Neural progenitor cell (in vitro differentiated cells): ENCODE measurements at places on chromosomes 3 and 15. TPM values are rescaled to one million over a fixed set of nuclear protein-coding genes. Genes with fewer than 3 reads are reported as not detected.
A peak's percentile ranks its signal among the peaks of the same experiment; 100 is the strongest.

Gene RYK
- total RNA-seq: 99.5 and 134 TPM in 2 replicates

Gene GOLGA8K
- not detected in 2 replicates for total RNA-seq

Gene RSL24D1
- total RNA-seq: 113 and 192 TPM in 2 replicates

Gene SLC24A5
- total RNA-seq: 0.65 TPM in 1 of 2 replicates, not detected in the other

Gene ISG20
- 0.56 and 0.65 TPM in 2 replicates for total RNA-seq

- no peak overlapping the region for H3K27ac ChIP-seq
- no peaks in the 10 kb centered on the region for H3K27me3 ChIP-seq
- DNase-seq: no peak
- no peaks in the 10 kb centered on the region for H3K4me1 ChIP-seq
Observed at GRCh38 chr3:72990701-72991395, 5.8 kb upstream of the PPP4R2 start.

- H3K27ac ChIP-seq: no peak overlapping the region
- no peak overlapping the region for H3K4me3 ChIP-seq
- H3K36me3 ChIP-seq: peaks cover 47% of the 10 kb centered on the region
- no peaks in the 10 kb centered on the region for H3K4me1 ChIP-seq
- H3K27me3 ChIP-seq: no peaks in the 10 kb centered on the region
Observed at GRCh38 chr15:89291934-89292438, 42.6 kb downstream of the POLG start.

DNA sequence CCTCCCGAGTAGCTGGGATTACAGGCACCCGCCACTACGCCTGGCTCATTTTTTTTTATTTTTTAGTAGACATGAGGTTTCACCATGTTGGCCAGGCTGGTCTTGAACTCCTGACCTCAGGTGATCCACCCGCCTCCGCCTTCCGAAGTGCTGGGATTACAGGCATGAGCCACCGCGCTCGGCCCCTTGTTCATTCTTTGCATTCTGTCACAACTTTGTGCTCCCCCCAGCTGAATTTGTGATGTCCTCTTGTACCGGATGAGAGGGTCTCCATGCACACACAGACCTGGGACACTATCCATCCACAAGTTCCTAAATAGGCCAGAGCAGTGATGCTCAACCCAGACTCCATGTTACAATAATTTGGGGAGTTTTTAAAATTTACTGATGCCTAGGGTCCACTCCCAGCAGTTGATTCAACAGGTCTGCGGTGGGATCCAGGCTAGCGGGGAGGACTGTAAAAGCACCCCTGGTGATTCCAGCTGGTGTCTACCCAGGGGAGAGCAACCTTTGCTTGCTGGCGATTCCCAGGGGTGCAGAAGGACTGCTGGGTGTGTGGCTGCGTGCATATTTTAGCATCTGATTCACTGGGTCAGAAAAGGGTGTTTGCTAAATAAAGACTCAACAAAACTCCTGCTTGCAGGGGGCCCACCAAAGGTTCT is 1.0 kb downstream of the RASSF1 start:
- peaks cover 25% of the 10 kb centered on the region for H3K4me1 ChIP-seq
- H3K27me3 ChIP-seq: peaks cover 69% of the 10 kb centered on the region
- H3K27ac ChIP-seq: no peak overlapping the region
- no peak overlapping the region for H3K4me3 ChIP-seq
- no peak for DNase-seq

- H3K36me3 ChIP-seq: no peaks in the 10 kb centered on the region
- H3K27ac ChIP-seq: no peak overlapping the region
- no peaks in the 10 kb centered on the region for H3K27me3 ChIP-seq
- peak; percentile 43 for DNase-seq
- peaks cover 4% of the 10 kb centered on the region for H3K4me1 ChIP-seq
Observed at GRCh38 chr3:16357186-16358121, 92.4 kb downstream of the OXNAD1 start.

- H3K36me3 ChIP-seq: no peaks in the 10 kb centered on the region
- DNase-seq: peak; percentile 35
- H3K4me3 ChIP-seq: no peak overlapping the region
- H3K27ac ChIP-seq: no peak overlapping the region
- H3K4me1 ChIP-seq: peaks cover 30% of the 10 kb centered on the region
- H3K27me3 ChIP-seq: peaks cover 59% of the 10 kb centered on the region
Observed at GRCh38 chr15:60374628-60375081, 23.1 kb downstream of the ANXA2 start.

- peaks cover 39% of the 10 kb centered on the region for H3K27me3 ChIP-seq
- no peaks in the 10 kb centered on the region for H3K36me3 ChIP-seq
- no peak overlapping the region for H3K4me3 ChIP-seq
- no peak overlapping the region for H3K27ac ChIP-seq
Observed at GRCh38 chr15:101049282-101049681, 130.1 kb downstream of the LRRK1 start.

DNA sequence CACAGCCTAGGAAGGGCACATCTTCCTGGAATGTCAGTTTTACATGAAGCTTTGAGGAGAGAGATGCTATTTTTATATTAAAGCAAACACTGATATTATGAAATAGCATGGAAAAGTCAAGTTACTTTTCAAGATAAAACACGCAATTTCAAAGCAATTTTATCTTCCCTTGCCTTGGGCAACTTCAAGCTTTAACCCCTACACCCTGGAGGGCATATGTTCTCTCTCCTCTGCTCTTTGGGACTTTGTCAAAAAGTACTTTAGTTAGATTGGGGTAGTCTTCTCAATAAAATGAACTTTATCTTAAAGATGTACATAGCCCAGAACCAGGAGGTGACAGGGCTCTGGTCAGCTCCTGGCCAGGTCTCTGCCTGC is 86.9 kb upstream of the PLXNA1 start:
- H3K27ac ChIP-seq: no peak overlapping the region
- no peak for DNase-seq
- no peak overlapping the region for H3K4me3 ChIP-seq
- H3K4me1 ChIP-seq: no peaks in the 10 kb centered on the region

DNA sequence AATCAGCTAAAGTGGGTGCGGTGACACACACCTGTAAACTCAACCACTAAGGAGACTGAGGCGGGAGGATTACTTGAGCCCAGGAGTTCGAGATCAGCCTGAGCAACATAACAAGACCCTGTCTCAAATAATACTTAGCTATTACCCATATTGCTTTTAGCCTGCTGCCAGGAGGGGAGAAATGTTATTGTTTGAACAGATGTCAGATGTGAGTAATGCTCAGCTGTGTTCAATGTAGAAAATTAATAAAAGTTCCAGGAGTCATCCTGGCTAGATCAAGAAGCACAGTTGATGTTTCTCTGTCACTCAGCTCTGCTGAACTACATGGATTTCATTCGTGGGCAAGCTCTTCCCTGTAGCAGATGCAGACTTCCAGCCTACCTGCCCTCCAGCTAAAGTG is 22.2 kb downstream of the LSM3 start:
- H3K36me3 ChIP-seq: no peaks in the 10 kb centered on the region
- no peak for DNase-seq
- no peaks in the 10 kb centered on the region for H3K4me1 ChIP-seq
- H3K27me3 ChIP-seq: no peaks in the 10 kb centered on the region
- no peak overlapping the region for H3K4me3 ChIP-seq
- no peak overlapping the region for H3K27ac ChIP-seq

GRCh38 chr3:129360171-129360611 is 68.2 kb downstream of the EFCAB12 start:
- peaks cover 25% of the 10 kb centered on the region for H3K4me1 ChIP-seq
- H3K27ac ChIP-seq: peak overlapping the region; percentile 25
- no peaks in the 10 kb centered on the region for H3K27me3 ChIP-seq
- H3K36me3 ChIP-seq: no peaks in the 10 kb centered on the region
- no peak overlapping the region for H3K4me3 ChIP-seq
- DNase-seq: peak; percentile 39

GRCh38 chr3:155230382-155230781 is 63.1 kb downstream of the STRIT1 start:
- no peaks in the 10 kb centered on the region for H3K36me3 ChIP-seq
- no peak overlapping the region for H3K4me3 ChIP-seq
- H3K4me1 ChIP-seq: no peaks in the 10 kb centered on the region
- H3K27me3 ChIP-seq: no peaks in the 10 kb centered on the region
